ENCODE measurements at places on chromosomes 13 and 19.
A peak's percentile ranks its signal among the peaks of the same experiment; 100 is the strongest.

GRCh38 chr13:71663431-71663830 is 203.6 kb downstream of the DACH1 start:
- no peak for DNase-seq

- no peak for DNase-seq
These were observed 527.5 kb upstream of the NBEA start for GRCh38 chr13:34414616-34415015.

GRCh38 chr19:1925544-1925943 is 15.4 kb upstream of the CSNK1G2 start:
- DNase-seq, result no peak

- no peak for DNase-seq
These were observed 41.3 kb downstream of the DPF1 start for GRCh38 chr19:38182536-38183210.

- DNase-seq, result no peak
These were observed at the start of gene SIGLEC7 for GRCh38 chr19:51142119-51142518. TSS of gene SIGLEC7 (plus strand) at chr19:51142301. CDS start at chr19:51142370, 69 bp downstream.

DNA sequence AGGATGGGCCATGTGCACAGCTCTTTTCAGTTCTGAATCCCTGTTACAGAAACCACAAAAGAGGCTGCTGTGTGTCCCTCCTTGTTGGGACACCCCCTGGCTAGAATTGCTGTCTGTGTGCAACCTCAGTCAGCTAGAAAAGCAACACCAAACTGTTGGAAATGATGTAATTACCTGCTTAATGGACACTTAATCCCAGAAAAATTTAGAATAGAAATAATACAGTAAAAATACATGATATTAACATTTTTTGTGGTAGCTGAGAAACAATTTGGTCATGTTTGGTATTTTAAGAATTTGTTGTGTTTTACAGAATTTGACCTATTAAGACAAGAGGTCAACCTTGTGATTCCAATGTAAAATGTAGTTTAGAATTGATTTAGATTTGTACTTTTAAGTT is 46.8 kb downstream of the FAM124A start:
- DNase-seq, result no peak

DNA sequence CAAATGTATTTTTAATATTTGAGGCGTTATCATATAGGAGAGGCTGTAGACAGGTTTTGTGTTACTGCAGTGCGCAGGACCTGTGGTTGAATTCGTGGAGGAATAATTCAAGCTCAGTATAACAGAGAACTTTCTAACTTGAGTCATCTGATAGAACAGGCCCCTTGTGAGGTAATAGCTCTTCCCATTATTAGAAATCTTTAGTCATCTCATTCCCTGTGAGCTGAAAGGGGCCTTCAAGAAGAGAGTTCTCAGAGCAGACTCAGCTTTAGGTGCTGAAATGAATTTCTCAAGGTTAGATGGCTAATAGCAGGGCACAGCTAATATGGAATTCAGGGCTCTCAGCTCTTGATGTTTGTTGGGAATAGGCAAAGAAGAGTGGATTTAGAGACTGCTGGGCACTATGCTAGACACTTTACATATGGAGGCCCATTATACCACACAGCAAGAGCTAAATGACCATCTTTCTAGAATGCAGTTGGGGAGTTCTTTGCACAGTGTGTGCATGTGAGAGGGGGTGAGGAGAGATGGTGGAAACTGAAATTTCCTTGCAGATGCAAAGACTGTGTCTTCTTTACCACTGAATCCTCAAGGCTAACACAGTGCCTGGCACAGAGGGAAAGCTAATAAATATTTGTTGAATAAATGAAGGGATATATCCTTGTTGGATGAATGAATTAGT is 89.5 kb downstream of the DGKH start:
- DNase-seq, result no peak

DNA sequence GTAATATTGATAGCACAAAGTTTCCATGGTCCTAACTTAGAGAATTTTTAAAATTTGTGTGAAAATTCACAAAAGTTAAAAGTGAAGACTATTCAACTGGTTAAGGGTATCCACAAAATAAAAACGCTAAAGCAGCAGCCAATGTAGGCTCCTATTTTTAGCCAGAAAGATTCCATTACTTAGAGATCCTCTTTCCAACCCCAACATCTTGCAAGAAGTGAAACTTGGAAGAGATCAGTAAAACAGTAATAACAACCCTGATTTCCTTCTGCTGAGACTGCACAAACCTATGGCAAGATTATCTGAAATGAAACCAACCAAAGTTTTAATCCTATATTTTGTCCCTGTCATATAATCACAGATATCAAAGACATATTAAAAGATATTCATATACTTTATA is 8.5 kb downstream of the TBC1D4 start:
- no peak for DNase-seq

- DNase-seq, result no peak
These were observed 366 bp upstream of the KL start for GRCh38 chr13:33015791-33016323.

- DNase-seq, result no peak
These were observed 25.9 kb upstream of the F2RL3 start for GRCh38 chr19:16862826-16863415.

- DNase-seq, result peak; percentile 67
These were observed 11.7 kb upstream of the CLN5 start for GRCh38 chr13:76980075-76980718.

- DNase-seq, result no peak
These were observed 2.3 kb downstream of the FUT2 start for GRCh38 chr19:48698046-48698445.

GRCh38 chr13:25649001-25649633 is 277.3 kb downstream of the ATP8A2 start:
- DNase-seq, result no peak

- no peak for DNase-seq
These were observed 12.8 kb downstream of the IER2 start for GRCh38 chr19:13162724-13163608.

DNA sequence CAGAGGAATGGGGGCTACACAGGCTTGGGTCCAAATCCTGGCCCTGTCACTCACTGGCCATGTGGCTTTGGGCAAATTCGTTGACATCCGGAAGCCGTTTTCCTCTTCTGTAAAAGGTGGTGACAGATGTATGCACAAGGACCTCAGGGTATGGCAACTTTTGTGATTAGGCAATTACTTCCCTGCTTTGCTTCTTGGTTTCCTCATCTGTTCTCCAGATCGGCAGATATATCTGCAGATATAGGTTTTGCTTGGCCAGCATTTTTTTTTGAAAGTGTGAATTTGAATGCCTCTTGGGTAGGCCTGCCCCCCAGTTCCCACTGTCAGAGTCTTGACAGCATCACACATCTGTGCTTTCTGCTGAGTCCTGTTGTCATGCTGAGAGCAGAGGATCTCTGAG is 17.7 kb downstream of the TMEM272 start:
- DNase-seq, result no peak

DNA sequence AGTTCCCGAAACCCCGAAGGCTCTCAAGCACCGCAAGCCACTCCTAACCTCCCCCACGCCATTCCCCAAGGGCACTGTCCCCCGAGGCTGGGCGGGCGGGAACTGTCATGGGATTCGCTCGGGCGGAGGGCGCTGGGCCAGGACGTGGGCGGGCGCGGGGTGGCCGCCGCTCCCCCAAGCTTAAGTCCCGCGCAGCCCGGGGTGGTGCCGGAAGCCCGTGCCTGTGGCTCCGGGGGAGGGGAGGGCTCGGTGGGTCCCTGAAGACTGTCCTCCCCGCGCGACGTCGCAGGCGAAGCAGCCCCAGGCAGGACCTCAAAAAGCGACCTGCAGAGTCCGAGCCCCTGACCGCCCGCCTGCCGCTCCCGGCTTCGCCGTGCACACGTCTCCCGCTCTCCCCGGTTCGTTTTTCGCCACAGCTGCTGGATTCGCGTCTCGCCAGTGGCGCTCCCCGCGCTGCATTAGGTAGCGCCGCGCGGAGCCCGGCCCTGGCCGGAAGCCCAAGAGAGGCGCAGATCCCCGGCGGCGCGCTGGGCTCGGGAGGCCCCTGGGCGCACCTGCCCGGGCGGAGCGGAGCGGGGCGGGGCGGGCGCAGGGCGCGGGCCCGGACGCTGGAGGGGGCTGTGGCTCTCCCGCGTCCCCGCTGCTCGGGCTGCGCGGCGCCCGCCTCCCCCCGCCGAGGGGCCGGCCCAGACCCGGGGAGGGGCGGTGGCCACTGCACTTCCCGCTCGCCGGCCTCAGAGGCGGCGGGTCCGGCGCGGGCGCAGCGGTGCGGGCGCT is at the start of gene FARP1:
TSS of gene FARP1 (plus strand) at position 715 of the 777 bp plus-strand sequence. CDS start 70,149 bp downstream, outside the sequence.
- no peak for DNase-seq

DNA sequence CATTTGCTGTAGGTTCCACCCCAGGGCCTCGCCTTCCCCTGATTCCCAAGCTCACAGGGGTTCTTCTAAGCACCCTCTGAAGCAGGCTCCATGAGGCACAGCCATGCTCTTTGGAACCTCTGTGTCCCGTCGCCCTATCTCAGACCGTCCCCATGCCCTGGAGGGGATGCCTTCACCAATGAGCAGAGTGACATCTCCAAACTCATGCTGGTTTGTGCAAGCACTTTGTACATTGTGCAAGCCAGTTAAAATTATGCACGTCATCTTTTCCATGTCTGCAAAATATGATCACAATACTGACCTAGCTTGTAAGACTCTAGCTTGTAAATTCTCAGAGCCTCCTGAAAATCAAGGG is 46.5 kb upstream of the RAP2A start:
- no peak for DNase-seq

DNA sequence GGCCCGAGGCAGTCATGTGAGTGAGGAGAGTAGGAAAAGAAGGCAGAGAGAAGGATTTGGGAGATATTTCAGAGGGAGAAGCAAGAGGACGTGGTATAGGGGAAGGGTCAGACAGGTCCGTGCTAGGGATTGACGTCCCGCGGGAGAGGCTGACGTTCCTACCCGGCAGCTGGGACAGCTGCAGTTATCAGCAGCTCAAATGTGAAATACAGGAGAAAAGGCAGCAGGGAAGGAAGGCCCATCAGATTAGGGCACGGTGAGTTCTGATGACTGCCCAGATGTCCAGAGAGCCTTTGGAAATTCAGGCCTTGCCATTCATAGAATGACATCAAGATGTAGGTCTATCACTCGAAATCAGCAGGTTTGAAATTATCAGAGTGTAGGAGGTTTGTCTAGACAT is 88.4 kb downstream of the IRS2 start:
- DNase-seq, result no peak

- DNase-seq, result no peak
These were observed 17.3 kb downstream of the EPS15L1 start for GRCh38 chr19:16454351-16454918.

GRCh38 chr13:80011448-80012212 is 329.3 kb downstream of the SPRY2 start:
- no peak for DNase-seq
